ENCODE measurements at places on chromosomes 3 and 15. TPM values are rescaled to one million over a fixed set of nuclear protein-coding genes. Genes with fewer than 3 reads are reported as not detected.

- H3K36me3 ChIP-seq: no peaks in the 10 kb centered on the region
- H3K4me3 ChIP-seq: no peak overlapping the region
- DNase-seq: no peak
- H3K27ac ChIP-seq: no peak overlapping the region
- no peaks in the 10 kb centered on the region for H3K27me3 ChIP-seq
Measured at GRCh38 chr15:101568309-101568708, 78.8 kb upstream of the PCSK6 start.

GRCh38 chr3:109018828-109019227 is 65.1 kb upstream of the GUCA1C start:
- no peak overlapping the region for H3K4me3 ChIP-seq
- no peak overlapping the region for H3K27ac ChIP-seq

DNA sequence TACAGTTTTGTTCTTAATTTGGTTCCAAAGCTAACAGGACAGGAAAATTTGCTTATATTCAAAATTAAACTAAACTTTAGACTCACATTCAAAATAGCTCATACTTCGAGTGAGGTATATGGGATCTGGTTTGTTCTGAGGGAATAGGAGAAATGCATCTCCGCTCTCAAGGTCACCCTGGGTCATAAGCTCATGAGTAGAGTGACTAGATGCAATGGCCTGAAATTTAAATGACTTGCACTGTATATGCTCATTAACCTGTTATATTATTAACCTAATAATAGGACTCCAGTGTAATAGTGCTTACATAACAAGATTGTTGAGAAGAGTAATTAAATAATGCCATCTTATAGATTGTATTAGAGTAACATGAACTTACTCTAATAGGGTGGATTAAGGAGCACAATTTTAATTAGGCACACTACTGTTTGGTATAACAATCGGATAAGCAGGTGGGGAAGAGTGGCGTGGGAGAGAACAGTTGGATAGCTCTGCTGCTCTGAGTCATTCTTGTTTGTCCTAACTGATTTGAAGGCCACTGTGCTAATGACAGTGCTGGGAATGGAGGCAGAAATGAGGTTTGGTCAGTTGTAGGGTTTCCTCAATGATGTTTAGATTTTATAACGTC is 5.2 kb downstream of the NKTR start:
- H3K27ac ChIP-seq: no peak overlapping the region
- no peak overlapping the region for H3K4me3 ChIP-seq
- peaks cover 24% of the 10 kb centered on the region for H3K4me1 ChIP-seq

GRCh38 chr3:146813496-146813895 is 208.3 kb upstream of the PLSCR5 start:
- no peak for DNase-seq
- H3K36me3 ChIP-seq: no peaks in the 10 kb centered on the region
- H3K4me3 ChIP-seq: no peak overlapping the region
- H3K4me1 ChIP-seq: no peaks in the 10 kb centered on the region
- no peaks in the 10 kb centered on the region for H3K27me3 ChIP-seq
- no peak overlapping the region for H3K27ac ChIP-seq

GRCh38 chr15:97077975-97078374 is 747.5 kb downstream of the NR2F2 start:
- no peaks in the 10 kb centered on the region for H3K27me3 ChIP-seq
- no peaks in the 10 kb centered on the region for H3K4me1 ChIP-seq
- DNase-seq: no peak
- H3K36me3 ChIP-seq: no peaks in the 10 kb centered on the region
- no peak overlapping the region for H3K4me3 ChIP-seq
- H3K27ac ChIP-seq: no peak overlapping the region

- H3K27ac ChIP-seq: no peak overlapping the region
- H3K27me3 ChIP-seq: no peaks in the 10 kb centered on the region
- no peak for DNase-seq
- no peak overlapping the region for H3K4me3 ChIP-seq
Measured at GRCh38 chr15:59166166-59166565, 40.5 kb upstream of the LDHAL6B start.

- H3K27me3 ChIP-seq: no peaks in the 10 kb centered on the region
- H3K36me3 ChIP-seq: no peaks in the 10 kb centered on the region
- no peak for DNase-seq
- H3K27ac ChIP-seq: no peak overlapping the region
- H3K4me1 ChIP-seq: peaks cover 9% of the 10 kb centered on the region
Measured at GRCh38 chr3:128077202-128077624, 25.0 kb downstream of the SEC61A1 start.

MST1R gene
- total RNA-seq: 0.39 TPM

Measured in naive thymus-derived CD4-positive, alpha-beta T cell (primary cell).